Posterior cingulate gyrus (tissue), 11 donors: ENCODE measurements at places on chromosomes 4 and X.

GRCh38 chrX:110432906-110433215, 74.2 kb downstream of the RTL9 start:
- peak; percentile 81 for DNase-seq

GRCh38 chr4:90958256-90958895, 831.2 kb downstream of the CCSER1 start:
- no peak for DNase-seq

DNA sequence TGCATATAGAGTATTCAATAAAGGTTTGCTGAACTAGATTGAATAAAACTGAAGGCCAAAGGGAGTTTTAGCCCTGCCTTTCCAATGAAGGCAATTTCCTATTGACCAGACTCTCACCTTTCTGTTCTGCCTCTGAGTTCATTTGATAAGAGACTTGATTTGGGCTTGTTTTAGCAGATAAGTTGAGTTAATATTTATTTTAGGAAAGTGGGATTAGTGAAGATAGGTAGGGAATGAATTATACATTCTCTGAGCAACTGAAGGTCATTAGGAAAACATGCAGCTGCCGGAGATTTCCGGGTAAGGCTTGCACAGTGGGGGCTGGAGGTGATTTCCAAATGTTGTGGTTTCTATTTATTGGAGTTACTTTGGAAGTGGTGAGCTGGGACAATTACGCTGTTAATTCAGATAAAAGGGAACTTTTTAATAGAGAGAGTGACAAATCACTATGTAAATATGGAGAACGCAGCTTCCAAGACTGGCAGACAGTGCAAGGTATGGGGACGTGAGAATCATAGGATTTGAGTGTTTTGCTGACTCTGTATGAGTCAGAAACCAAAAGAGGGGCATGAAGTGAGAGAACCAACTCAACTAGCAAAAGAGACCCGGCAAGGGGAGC, 553.6 kb upstream of the BOD1L1 start:
- DNase-seq, result no peak

DNA sequence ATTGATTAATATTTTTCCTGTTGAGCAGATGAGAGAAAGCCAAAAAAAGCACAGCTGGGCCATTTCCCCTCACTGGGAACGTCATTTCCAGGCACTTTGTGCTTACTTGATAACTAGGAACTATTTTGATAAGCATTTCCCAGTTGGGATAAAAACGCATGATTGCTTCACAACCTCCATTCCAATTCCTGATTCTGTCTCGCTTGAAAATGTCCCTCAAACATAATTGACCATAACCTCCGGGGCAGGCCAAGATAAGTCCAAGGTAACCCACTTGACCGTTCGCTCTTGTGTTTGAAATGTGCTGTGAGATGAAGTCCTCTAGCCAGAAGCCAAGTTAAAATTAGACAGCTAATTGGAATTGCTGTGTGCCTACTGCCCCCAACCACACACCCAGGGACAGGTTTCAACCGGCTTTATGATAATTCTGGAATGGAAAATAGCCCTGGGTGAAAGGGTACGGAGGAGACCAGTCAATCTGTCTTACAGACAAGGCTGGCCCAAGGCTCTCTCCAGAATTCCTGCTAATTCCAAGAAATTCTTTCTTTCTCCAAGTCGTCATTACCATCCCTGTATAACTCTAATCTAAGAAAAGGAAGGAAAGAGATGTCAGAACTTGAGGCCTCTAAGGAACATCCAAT, 137.1 kb downstream of the MID1 start:
- no peak for DNase-seq

DNA sequence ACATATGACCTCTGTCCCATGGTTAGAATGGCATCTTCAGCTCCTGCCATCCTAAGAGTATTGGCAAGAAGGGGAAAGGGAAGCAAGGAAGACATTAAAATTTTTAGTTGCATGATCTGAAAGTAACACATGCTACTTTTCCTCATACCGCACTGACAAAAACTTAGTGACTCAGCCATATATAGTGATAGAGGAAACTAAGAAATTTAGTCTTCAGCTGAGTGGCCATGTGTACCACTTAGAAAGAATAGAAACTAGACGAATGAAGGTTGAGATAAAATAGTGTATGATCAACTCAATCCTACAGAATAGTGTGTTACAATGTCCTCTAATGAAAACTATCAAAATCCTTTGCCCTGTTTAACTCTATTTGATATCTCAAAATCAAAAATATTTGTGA, 164.1 kb downstream of the PPP3CA start:
- DNase-seq, result no peak
